ENCODE measurements at places on chromosomes 11 and 22.

DNA sequence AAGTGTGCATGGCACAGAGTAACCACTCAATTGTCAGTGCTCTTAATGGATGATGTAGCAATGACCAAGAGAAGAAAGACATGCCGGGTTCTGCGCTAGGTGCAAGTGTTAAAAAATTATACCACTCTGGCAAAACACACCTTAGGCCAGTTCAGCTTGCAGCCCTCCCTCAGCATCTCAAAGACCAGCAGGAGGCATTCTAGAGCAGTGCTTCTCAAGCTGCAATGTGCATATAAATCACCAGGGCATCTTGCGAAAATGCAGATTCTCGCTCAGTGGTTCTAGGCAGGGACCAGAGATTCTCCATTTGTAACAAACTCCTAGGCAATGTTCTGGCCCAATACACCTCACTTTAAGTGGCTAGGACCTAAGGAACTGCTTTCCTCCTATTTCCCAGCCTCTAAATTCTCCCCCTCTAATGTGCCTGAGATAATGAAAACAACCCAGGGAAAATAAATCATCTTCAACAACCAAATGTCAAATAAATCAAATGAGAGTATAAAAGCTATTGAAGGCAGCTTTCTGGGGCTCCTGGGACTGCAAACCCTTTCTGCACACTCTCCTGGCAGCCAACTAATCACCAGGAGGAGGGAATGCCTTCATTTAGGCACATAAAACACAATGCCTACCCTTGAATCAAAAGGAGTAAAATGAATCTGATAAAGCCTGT is 337.2 kb upstream of the API5 start:
- DNase-seq = peak; percentile 2

DNA sequence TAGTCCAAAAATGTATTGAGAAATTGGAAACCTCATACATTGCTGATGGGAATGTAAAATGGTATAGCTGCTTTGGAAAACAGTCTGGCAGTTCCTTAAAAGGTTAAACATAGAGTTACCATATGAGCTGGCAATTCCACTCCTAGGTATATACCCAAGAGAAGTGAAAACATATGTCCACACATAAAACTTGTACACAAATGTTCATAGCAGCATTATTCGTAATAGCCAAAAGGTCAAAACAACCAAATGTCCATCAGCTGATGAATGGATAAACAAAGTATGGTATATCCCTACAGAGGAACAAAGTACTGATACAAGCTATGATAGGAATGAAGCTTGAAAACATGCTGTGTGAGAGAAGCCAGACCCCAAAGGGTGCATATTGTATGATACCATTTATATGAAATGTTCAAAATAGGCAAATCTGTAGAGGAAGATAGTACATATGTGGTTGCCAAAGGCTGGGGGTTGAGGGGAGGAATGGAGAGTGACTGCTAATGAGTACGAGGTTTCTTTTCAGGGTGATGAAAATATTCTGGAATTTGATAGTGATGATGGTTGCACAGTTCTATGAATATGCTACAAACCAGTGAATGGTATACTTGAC is 85.8 kb downstream of the ZBTB16 start:
- DNase-seq = no peak

DNA sequence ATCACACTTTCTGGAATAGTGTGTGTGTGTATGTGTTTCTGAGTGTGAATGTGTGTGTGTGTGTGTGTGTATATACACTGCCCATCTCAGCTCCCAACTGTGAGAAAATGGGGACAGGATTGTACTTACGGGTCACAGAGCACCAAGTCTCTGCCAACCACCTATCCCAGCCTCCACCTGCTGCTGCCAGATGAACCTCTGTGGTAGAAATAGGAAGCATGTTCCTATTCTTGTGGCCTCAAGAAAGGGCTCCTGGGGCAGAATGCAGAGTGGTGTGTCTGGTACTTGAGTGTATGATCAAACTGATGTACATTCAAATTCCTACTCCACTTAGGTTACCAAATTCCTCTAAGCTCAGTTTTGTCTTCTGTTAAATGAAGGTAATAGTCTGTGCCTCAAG is 14.6 kb downstream of the UBASH3B start:
- no peak for DNase-seq

- no peak for DNase-seq
Measured at GRCh38 chr11:122306831-122307391, 190.9 kb upstream of the BLID start.

DNA sequence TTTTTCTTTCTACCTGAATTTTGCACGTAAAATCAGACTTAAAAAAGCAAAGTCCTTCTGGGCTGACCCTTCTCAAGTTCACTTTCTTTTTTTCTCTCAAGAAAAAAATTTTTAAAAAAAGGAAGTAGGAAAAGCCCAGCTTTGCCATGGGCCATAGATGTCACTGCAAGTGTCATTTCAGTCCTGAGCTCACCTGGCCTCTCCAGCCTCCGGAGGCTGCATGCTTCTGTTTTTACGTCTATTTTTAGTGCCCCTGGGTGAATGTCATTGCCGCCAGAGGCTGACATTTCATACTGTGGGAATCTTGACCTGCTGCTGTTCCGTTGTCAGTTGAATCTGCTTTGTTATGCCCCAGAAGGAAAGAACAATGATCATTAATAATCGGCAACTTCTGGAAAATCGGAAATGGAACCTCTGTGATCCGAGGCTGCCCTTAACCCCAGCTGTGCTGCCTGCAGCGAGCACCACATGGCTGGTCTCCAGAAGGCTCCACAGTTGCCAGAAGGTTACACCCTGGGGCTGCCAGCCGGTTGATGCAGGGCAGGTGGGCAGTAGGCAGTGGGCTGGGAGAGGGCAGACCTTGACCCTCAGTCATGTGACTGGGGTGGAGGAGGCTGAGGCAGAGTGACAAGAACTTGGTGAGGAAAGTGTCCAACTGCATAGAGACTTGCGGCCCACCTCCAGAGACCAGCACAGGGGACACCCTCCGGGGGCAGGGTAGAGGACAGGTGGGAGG is 16.7 kb upstream of the MYEOV start:
- no peak for DNase-seq

GRCh38 chr11:11777897-11778296 is 63.9 kb upstream of the USP47 start:
- no peak for DNase-seq

DNA sequence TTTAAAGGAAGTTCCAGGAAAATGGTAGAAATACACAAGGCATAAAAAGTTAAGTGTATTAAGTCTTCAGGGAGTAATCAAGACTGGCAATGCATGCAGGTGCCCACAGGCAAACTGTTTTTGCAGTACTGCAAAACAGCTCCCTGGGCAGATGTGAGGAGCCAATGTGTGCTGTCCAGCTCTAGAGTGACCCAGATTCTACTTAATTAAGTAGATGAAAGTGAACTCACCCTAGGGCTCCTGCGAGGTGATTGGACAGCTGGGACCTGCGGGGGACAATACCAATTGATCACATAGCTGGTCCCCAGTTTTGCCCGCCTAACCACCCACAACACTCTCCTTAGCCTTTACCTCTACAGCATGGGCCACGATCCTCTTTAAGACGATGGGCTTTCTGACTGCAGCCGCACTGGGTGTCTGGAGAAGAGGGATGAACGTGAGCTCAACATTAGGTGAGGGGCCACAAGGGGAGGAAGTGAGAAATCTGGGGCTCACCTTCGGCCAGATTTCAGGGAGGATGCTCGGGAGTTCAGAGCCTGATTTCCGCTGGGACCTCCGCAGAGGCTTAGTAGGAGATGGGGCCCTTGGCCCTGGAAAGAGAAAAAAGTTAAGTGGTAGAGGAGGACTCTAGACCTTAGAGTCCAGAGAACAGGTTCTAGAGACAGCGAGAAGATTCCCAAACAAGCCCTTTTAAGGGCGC is 556 bp downstream of the CDCA5 start:
- DNase-seq = no peak

Measured in NCI-H82 (cell line).